ENCODE measurements at places on chromosomes 3 and 15.

DNA sequence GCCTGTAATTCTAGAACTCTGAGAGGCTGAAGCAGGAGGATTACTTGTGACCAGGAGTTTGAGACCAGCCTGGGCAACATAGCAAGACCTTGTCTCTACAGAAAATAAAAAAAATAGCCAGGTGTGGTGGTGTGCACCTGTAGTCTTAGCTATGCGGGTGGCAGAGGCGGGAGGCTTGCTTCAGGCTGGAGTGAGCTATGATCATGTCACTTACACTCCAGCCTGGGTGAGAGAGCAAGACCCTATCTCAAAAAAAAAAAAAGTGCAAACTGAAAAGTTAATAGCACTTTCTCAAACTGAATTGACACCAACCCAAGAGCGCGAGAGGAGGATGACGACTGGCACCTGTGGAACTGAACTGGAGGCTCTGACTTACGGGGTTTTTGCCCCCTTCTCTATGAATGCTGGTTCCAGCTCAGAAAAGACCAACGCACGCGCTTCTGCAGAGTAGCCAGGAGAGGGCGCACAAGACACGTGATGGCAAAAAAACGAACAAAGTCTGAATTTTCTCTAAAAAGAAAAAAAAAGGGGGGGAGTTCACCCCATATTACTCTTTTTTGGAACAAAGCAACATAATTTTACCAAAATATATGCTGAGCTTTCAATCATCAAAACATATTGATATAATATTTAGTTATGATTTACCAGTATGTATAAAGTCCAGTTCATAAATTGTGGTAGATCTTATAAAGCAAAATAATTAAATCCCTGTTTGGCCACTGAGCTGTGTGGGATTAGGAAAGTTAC is 23.7 kb downstream of the CFAP92 start:
- no peak for DNase-seq

GRCh38 chr3:35448121-35448520 is 191.2 kb upstream of the ARPP21 start:
- DNase-seq: no peak

DNA sequence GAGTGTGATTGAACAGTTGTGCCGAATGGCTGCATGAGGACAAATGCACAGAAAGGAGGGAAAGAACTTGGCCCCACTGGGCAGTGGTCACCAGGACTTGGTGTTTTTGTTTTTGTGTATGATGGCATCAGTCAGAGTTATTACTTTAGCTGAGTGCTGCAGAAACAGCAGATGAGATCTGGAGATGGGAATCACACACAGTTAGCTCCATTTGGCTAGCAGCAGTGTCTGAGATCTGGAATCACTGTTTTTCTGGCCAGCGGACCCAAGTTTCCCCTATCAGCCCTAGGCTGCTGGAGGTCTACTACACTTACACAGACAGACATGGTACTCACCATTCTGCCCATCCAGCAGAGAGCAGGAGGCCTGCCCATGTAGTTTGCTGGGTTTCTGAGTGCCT is 45.9 kb upstream of the APEH start:
- no peak for DNase-seq

DNA sequence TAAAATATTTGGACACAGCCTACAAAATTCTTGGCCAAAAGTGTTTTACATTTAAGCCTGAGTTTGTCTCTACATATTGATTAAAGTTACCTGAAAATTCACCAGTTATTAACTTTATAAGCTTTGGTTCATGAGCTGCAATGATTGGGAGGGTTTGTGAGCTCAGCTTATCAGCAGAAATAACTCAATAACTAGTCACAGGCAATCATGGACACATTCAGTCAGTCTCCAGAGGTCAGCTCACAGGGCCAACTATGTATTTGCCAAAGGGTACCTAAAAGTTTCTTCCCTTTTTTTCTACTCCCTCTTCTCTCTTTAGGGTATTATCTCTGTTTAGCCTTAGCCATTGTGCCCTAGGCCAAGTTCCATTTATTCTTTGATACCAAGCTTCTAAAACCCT is 145.9 kb downstream of the ZPLD1 start:
- DNase-seq: no peak

- DNase-seq: no peak
Observed at GRCh38 chr3:128573707-128574162, 76.9 kb downstream of the RPN1 start.

DNA sequence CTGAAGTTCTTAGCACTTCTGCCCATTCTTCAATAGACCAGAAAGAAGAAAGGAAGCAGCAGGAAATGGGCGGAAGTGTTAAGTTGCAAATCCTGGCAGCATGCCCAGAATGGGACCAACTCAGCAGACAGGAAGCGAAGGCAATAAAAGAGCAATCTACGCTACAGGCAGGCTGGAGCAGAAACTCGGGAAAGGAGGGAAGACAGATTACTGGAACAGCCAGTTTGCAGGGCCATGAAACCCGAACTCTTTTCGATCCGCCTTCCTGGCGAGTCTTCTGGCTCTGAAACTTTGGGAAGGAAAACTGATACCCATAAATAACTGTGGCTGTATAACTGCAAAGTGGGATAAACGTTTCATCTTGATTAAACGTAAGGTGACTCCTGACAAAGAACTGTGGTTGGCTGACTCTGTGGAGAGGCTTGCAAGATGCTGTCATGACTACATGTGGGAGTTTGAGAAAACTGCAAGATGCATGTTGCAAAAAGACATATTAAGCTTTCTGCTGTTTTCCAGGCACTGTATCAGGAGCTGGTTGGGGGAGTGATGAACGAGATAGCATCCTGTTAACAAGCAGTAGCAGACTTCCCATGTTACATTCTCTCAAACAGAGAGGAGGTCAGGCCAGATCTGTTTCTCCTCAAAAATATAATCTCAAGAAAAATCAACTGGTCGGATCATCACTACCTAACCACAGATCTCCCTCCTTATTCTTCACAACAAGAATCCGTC is 67.8 kb downstream of the FMN1 start:
- DNase-seq: no peak

DNA sequence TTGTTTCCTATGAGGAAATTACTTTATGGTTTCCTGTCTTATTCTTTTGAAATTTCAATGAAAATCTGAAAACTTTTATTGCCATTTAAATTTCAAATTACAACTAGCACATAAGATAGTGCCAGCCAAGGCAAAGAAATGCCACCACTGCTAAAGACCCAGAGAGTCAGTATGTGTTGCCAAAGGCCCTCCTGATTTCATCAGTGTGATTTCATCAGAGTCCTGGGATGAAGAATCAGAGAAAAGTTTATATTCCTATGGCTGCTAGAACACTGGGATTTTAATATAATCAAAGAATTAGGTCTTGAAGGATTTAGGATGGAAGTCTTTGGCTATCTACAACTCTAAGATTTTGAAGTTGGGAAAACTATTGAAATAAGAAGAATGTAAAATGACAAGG is 434.2 kb upstream of the CCDC54 start:
- no peak for DNase-seq

DNA sequence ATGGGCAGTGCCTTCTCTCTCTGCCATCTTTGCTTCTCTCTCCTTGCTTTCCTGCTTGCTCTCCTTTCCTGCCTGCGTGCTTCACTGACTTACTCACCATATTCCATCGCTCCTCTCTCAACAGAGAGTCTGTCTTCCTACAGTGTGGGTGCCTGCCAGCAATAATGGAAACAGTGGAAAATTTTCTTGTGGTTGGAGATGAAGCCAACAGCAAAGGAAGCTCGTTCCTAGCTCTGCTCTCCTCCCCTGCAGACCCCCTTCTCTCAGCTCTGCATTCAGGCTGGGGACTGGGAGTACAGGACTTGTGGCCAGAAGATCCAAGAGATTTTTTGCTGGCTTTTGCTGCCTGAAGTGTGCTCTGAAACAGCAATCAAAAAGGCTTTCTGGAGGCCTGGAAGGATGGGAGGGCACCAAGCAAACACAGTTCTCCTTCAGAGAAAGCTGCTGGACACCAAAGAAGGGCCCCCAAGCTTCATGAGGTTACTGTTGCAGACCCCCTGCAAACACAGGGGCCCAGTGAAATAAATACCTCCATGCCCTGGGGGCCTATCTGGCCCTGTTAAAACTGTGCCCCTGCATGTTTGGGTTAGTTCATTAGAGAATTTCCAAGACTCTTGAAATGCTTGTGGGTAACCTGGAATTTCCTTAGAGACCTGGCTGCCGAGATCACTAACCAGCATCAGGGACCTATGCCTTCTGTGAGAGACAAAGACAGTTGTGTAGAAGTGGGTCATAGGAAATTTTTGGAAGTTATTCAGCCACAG is 149.9 kb upstream of the RASGRP1 start:
- DNase-seq: no peak

DNA sequence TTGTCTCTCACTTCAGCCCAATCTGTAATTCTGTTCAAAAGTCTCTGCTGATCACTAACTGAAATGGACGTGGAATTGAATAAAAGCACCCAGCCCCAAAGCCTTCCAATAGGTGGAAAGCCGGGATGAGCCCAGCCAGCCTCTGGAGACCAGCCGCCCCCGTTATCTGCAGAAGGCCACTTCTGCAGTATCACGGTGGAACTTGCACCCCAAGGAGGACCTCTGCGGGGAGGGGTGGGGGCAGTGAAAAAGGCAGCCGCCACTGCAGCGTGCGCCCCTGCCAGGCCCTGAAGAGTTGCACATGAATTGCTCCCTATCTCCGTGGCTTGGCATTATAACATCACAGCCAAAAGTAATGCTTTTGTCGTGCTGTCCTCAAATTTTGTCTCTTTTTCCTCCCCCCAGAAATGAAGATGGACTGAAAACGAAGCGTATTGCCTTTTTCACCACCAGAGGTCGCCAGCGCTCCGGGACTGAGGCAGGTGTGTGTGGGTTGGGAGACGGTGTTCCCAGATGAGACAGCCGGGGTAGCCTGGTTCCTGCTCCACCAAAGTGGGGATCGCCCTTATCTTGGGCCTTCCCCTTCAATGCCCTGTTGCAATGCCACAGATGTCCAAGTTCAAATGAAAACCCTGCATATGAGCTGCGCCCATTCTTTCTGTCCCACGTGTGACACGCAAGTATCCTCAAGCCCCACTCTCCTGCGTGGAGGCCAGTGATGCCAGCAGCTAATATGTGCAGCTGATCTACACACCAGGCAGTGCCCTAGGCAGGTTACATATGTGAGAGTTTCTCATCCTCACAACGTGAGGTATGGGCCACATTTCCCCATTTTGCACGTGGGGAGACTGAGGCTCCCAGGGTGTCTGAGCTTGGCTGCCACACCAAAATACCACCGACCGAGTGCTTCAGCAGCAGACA is 96.0 kb downstream of the LRRK1 start:
- DNase-seq: peak; percentile 81

DNA sequence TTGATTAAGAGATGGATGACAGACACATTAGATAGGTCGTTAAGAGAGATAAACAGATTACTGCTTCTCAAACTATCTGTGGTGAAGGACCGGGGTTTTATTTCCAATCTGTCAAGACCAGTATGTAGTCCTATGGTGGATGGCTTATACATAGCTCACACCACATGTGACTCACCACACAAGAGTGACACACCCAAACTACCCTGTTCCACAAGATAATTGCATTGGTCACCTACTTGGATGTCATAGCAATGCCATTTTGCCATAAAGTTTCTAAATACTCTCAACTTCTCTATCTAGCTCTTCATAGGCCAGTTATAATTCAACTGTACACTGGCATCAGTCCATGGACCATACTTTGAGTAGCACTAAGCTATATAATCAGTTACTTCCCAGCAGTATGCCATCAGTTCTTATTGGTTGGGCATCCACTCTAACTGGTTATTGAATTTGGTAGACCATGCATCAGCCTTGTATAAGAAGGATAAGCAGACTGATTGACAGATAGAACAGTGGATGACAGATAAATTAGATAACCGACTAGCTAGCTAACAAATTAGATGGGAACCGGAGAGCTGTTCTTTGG is 11.6 kb downstream of the WWTR1 start:
- DNase-seq: no peak

DNA sequence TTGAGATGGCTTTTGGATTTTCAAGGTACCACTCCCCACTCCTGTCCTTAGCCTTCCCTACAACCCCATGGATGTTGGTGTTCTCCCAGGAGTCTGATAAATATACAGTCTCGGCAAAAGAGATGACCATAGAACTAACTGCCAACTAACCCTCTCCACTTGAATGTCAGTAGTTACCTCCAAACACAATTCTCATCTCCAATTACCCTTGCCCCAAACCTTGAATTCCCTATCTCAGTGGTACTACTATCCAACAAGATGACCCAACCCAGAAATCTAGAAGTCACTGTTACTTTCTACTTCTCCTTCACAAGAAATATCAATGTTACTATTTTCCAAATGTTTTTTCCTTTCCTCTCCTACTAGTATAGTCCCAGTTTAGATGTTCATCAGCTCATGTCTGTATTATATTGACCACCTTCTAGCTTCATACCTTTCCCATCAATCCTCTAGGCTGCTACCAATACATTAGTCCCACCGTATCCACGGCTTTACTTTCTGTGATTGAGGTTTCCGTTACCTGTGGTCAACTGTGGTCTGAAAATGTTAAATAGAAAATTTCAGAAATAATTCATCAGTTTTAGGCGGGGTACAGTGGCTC is 38.1 kb downstream of the PIGB start:
- DNase-seq: no peak

DNA sequence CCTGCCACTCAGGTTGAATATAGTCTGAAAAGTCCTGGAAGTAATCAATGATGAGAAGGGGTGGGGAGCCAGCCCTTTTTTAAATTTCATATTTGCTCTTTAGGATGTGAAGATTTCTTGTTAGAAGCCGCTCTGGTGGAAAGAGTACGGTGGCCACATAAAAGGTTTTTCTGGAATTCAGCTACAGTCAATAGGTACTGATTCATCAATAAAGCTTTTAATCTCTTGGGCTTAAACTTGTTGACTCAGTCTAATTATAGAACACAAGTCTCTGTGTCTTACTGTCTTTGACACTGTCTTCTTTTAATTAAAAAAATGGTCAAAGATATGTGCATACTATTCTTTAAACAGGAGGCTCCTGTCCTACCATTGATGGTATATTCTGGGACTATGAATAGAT is 99.9 kb upstream of the TP63 start:
- DNase-seq: no peak

GRCh38 chr3:144141074-144141473 is 169.5 kb downstream of the DIPK2A start:
- no peak for DNase-seq

DNA sequence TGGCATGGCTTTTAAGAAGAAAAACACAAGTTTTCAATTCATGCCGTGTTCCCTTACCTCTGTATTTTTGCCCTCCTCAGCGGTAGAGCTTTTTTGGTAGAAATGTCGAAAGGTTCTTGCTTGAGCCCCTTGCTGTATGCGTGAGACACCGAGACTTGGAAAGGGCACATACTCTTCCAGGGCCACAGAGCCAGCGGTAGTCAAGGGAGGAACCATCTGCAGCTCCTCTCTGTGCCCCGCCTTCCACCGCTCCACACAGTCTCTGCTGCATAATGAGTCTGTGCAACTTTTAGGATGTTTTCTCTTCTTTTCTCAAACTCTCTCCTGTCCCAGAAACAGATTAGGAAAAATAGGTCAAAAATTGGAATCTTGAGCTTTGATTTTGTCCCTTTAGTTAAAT is 77.5 kb downstream of the LPP start:
- no peak for DNase-seq

Data from ascending aorta (tissue), 2 donors.